GM23338 (cell line): ENCODE measurements at places on chromosomes 5 and 9. TPM values are rescaled to one million over a fixed set of nuclear protein-coding genes. Genes with fewer than 3 reads are reported as not detected.
A peak's percentile ranks its signal among the peaks of the same experiment; 100 is the strongest.

Gene BASP1
- total RNA-seq, result 89.4 and 114 TPM in 2 replicates

GRCh38 chr9:70921136-70921535 is 200.3 kb downstream of the TRPM3 start:
- peaks cover 7% of the 10 kb centered on the region for H3K4me1 ChIP-seq
- H3K36me3 ChIP-seq, result no peaks in the 10 kb centered on the region
- DNase-seq, result no peak
- H3K27ac ChIP-seq, result no peak overlapping the region
- no peaks in the 10 kb centered on the region for H3K27me3 ChIP-seq

Gene FRRS1L
- total RNA-seq, result 0.78 and 1.1 TPM in 2 replicates

GRCh38 chr5:31987985-31988710 is 186.0 kb downstream of the GOLPH3 start:
- no peaks in the 10 kb centered on the region for H3K27me3 ChIP-seq
- no peaks in the 10 kb centered on the region for H3K36me3 ChIP-seq
- H3K4me3 ChIP-seq, result no peak overlapping the region
- no peak overlapping the region for H3K27ac ChIP-seq
- DNase-seq, result no peak
- peaks cover 29% of the 10 kb centered on the region for H3K4me1 ChIP-seq

- no peaks in the 10 kb centered on the region for H3K27me3 ChIP-seq
- H3K36me3 ChIP-seq, result no peaks in the 10 kb centered on the region; the same call in none of the 2 replicates
- no peaks in the 10 kb centered on the region for H3K4me1 ChIP-seq
- no peak overlapping the region for H3K27ac ChIP-seq
- peak; percentile 17 for DNase-seq
These were observed 239.3 kb upstream of the GRIN3A start for GRCh38 chr9:101977614-101978210.

GRCh38 chr5:83740741-83741140 is 20.1 kb upstream of the HAPLN1 start:
- no peak for DNase-seq
- H3K27me3 ChIP-seq, result no peaks in the 10 kb centered on the region
- no peak overlapping the region for H3K27ac ChIP-seq
- no peaks in the 10 kb centered on the region for H3K4me1 ChIP-seq
- H3K4me3 ChIP-seq, result no peak overlapping the region

DNA sequence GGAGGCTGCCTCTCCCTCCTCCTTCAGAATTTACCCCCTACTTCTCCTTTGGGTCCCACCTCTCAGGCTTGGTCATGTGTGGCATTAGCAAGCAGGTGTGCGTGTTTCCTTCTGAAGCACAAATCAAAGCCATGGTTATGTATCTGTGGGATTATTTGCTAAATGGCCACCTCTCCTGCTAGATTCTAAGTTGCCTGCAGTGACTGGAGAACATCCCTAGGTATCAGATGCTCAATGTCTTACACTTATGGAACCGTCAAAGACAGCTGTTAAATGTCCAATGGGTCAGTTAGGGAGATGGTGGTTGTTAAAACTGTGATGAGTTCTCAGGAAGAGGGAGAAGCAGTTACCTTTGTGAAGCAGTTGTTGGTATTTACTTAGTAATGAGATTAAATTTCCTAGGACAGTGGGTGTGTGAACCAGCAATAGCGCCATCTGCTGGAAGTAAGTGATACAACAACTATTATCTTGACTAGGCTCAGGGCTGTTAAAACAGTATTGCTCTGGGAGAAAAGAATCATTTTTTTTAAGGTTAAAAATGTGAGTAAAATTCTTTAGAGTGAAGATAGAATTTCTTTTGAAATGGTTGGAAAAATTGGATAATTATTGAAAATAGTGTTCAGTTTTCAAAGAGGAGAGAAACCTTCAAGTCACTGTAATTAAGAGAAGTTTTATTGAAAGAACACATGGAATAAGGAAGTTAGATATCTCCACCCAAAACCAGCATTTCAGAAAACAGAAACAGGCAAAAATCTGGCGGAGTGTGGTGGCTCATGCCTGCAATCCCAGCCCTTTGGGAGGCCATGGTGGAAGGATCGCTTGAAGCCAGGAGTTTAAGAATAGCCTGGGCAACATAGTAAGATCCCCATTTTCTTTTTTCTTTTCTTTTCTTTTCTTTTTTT is 71.3 kb downstream of the TMC1 start:
- H3K36me3 ChIP-seq, result no peaks in the 10 kb centered on the region
- peak; percentile 78 for DNase-seq
- no peak overlapping the region for H3K4me3 ChIP-seq
- H3K4me1 ChIP-seq, result peaks cover 6% of the 10 kb centered on the region
- H3K27me3 ChIP-seq, result no peaks in the 10 kb centered on the region

DNA sequence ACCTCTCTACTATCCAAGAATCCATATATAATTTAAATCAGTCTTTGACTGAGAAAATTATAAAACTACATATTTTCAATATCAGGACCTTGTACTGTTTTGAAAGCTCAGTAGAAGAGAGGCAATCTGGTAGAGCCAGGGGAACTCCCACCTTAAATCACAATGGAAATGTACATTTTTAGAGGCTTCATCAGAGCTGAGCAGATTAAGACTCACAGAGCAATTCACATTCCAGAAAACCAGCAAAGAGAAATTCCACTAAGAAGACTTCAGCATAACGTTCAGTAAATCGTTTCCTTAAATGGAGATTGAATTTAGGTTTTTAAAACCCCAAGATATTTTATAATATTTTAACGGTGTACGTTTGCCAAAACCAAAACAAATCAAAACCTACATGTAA is 227.8 kb upstream of the TRPM3 start:
- no peak overlapping the region for H3K27ac ChIP-seq
- H3K4me1 ChIP-seq, result no peaks in the 10 kb centered on the region; the same call in 1 of the 2 replicates
- H3K4me3 ChIP-seq, result no peak overlapping the region
- DNase-seq, result no peak
- no peaks in the 10 kb centered on the region for H3K36me3 ChIP-seq
